Activated naive CD4-positive, alpha-beta T cell (primary cell): ENCODE measurements at places on chromosomes 3 and 15.

- DNase-seq = no peak
Measured at GRCh38 chr3:123352134-123352554, 96.7 kb downstream of the ADCY5 start.

DNA sequence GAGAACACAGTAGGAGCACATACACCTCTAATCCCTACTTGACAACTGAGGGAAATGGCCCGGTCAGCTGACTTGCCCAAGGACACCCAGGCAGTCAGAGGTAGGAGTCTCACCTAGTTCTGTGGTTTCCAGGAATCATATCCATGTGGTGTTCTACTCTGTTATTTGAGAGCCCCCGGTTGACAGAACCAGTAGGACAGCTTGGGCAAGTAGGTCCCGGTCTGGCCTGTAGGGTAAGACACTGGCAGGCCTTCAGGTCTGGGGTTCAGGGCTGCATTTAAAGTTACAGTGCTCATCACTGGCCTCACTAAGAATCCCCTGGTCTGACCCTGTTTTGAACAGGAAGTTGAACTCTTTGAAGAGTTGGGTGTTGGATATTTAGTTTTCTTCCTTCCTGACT, 476.1 kb downstream of the SHQ1 start:
- DNase-seq = no peak

- DNase-seq = no peak
Measured at GRCh38 chr3:40502034-40502433, 3.8 kb upstream of the ZNF620 start.

GRCh38 chr15:59179717-59180116, 26.9 kb upstream of the LDHAL6B start:
- DNase-seq = no peak

GRCh38 chr3:72116226-72116625, 331.3 kb upstream of the PROK2 start:
- DNase-seq = no peak

- no peak for DNase-seq
Measured at GRCh38 chr3:194162070-194162678, 26.2 kb downstream of the HES1 start.

DNA sequence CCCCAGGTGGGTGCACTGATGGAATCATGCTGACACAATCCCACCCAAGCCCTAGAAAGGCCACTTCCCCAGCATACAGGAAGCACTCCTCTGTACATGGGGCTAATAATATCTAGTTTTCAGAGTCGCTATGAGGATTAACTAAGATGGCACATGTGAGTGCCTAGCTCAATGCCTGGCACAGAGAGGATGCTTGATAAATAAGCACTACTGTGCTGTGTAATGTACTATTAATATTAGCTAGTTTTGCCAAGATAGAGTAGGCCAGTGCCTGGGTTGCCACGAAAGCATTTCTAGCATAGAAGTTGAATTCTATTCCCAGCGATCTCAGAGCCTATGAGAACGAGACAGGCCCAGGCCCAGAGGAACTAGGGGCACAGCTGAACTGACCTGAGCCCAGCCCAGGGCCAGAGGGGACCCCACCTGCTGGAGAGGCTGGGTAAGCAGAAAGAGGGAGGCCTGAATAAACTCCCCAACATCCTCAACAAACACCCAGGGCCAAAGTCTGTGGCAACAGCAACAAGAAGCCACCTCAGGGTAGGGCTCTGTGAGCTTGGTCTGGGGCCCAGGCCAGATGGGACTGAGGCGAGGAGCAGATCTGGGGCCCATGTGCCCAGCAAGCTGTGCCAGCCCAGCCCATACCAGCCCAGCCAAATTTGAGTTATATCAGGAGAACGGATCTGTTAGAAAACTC, 7.6 kb upstream of the SEMA7A start:
- no peak for DNase-seq

- DNase-seq = no peak
Measured at GRCh38 chr3:76107935-76108570, 322.7 kb upstream of the ZNF717 start.

DNA sequence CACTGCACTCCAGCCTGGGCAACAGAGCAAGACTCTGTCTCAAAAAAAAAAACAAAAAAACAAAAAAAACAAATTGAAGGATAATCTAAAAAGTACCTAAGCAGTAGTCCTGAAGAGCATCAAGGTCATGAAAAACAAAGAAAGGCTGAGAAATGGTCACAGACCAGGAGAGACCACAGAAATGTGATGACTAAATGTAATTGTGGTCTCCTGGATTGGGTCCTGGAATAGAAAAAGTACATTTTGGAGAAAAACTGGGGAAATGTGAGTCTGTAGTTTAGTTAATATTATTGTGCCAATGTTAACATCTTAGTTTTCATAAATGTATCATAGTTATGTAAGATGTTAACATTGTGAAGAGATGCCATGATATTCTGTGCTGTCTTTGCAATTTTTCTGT, 267.5 kb upstream of the NR2E3 start:
- DNase-seq = no peak

- no peak for DNase-seq
Measured at GRCh38 chr3:191263365-191263764, 64.3 kb downstream of the OSTN start.
